Anterior cingulate cortex (tissue), 58 donors: ENCODE measurements at places on chromosomes 3 and 15.
A peak's percentile ranks its signal among the peaks of the same experiment; 100 is the strongest.

DNA sequence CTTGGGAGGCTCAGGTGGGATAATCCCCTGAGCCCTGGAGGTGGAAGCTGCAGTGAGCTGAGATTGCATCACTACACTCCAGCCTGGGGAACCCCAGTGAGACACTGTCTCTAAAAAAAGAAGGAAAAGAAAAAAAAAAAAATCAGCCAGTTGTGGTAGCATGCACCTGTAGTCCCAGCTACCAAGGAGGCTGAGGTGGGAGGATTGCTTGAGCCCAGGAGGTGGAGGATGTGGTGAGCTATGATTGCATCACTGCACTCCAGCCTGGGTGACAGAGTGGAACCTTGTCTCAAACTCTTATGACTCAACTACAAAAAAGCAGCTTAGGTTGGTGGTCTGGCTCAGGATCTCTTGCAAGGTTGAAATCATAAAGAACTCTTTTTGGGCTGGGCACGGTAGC is 19.3 kb upstream of the GPX1 start:
- DNase-seq, result no peak

GRCh38 chr3:71513515-71513914 is 70.0 kb downstream of the FOXP1 start:
- no peak for DNase-seq

DNA sequence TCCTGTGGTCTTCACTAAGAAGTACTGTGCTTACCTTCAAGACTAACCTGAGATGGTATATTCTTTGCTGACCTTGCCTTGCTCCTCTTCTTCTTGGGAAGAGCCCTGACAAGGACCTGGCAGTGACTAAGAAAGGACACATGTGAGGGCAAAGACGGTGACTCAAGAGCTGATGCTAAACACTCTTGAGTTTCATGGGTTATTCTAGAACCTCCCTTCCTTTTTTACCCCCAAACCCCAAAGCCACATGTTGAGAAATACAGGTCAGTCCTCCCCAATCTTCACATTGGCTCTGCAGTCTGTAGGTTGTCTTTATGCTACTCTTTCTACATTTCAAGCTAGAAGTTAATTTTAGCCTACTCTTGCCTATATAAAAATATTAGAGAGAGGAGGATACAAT is 200.6 kb downstream of the SEMA6D start:
- DNase-seq, result no peak

DNA sequence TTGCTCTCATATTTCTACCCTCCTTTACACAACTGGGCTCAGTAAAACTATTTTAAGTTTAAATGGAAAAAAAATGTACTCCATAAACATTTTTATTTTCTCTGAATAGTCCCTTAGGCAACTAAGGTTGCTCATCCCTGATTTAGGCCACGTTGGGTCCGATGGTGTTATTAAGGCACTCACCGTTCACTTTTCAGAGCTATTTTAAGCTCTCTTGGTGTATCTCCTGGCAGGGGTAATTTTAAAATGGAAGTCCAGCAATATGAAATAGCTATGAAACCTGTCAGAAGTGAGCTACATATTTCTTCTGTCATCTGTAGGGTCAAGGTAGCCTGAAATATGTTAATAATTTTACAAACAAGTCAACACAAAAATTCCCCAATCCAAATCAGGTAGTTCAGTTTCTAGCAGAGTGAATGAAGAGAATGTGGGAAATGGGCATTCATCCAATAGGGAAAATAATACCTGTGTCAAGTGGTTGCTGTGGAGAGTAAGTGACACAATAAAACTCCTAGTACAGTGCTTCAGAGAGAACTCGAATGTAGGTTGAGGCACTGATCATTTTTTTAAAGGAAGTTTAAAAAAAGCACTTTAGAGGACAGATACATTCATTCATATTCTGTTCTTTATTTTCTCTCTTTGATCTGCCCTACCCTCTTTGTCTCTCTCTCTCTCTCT is 209.3 kb upstream of the FEZF2 start:
- DNase-seq, result no peak

- no peak for DNase-seq
Observed at GRCh38 chr3:147875498-147875897, 466.3 kb downstream of the ZIC1 start.

- no peak for DNase-seq
Observed at GRCh38 chr3:113304102-113304501, 92.7 kb downstream of the BOC start.

DNA sequence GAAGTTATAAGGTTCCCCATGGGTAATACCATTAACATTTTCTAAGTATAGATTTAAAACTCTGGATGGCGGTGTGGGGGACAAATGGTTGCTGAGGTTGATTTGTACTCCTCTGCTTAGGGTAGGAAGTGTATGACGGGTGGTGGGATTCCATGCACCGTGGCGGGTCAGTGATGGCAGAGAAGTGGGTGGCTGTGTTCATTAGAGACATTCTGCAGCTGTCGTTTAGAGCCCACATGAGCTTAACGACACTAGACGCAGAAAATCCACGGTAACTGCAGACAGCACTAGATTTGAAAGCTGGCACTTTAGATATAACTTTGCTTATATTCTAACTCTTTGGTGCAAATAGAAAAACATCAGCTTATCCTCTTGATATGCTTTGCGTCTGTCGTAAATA is 37.5 kb downstream of the SGO1 start:
- no peak for DNase-seq

GRCh38 chr3:72938471-72939265 is 50.8 kb downstream of the GXYLT2 start:
- DNase-seq, result no peak

- DNase-seq, result no peak
Observed at GRCh38 chr3:72380711-72381493, 467.3 kb downstream of the SHQ1 start.

DNA sequence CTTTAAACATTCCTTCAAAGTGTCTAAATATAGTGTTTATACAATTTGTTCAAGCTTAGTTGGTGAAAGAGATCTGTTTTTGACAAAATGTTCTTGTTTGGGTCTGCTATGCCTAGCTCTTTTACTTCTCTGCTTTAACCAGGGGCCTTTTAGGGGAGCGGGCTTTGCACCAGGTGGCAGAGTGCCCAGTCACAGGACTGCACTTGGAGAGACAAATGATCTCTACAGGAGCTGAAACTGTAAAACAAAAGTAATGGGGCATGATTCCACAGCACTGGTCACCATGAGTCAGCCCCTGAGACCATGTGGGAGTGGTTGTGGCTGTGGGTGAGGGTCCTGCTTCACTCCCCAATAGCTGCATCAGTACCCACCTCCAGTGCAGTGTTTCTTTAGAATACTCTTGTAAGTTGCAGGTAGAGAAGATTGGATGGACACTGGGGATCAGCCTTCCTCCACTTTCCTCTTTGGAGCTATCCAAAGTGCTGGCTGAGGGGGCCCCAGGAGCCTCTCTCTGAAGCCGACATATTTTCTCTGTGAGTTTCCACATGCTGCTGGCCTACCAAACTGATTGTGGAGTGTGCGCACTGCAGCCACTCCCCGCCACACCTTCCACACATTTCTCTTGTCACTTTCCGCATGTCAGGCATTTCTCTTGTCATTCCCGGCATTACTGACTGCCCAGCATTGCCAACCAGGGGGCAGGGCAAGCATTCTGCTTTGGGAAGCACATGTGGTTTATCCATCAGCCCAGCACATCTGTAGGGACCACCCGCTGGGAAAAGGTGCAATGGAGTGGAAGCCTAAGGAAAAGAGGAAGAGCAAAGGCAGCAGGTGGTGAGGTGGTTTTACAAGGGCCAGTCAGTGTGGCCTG is 110.0 kb downstream of the EPHB1 start:
- DNase-seq, result peak; percentile 62

DNA sequence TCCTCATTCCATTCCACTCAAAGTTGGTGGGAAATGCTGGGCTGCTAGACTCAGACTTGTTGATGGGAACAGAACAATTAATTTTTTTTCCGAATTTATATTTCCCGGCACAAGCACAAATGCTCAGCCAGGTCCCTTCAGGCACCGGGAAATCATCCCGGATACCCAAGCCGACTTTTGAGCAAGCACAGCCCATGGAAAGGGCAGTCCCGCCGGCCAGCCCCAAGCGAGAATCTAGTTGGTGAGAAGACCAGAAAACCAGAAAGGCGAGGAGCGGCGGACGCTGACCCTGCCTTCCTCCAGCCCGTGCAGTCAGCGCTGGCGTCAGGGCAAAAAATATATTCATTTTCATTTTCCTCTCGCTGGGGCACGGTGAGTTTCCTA is 763 bp upstream of the ZIC4 start:
- DNase-seq, result no peak

GRCh38 chr3:134361162-134361835 is 12.9 kb downstream of the AMOTL2 start:
- no peak for DNase-seq

DNA sequence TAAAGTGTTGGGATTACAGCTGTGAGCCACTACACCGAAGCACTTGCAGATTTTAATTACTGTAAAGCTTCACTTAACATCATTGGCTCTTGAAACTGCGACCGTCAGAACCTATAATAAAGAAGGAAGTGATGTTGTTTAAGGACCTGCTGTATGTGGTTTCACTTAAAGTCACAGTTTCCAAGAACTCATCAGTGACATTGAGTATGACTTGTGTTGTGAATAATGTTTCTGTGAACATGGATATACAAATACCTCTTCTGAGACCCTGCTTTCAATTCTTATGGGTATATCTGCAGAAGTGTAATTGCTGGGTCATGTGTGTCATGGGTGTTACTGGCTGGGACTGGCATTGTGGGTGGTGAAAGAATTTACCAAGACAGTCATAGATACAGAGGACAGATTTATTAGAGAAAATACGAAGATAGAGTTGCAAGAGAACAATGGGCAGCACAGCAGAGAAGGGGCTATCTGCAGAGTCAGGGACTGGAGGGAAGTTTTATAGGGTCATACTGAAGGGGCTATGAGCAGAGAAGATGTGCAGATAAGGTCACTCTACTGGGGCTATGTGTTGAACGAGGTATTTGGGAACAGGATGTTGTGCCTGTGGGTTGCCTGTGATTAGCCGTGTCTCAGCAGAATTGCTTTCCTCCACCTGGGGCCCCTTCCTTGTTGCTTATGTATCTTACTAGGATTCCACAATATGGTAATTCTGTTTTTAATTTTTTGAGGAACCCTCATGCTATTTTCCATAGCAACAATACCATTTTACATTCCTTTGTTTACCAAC is 4.5 kb downstream of the NDUFB5 start:
- no peak for DNase-seq

DNA sequence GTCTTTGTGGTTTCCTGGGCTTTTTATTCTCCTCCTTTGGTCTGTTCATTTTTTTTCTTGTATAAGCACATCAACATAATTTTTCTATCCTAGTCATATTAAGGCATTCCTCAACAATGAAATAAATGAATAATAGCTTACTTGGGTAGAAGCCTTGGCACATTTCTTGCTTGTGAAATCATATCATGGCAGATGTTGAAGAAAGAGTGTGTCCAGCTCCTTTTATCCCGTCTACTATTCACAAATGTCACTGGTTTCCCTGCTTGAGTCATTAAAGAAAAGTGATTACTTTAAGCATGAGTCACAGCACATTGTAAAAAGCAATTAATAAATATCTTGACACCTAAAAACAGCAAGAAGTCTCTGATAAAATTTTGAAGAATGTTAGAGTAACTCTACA is 42.1 kb downstream of the MINAR1 start:
- DNase-seq, result no peak

GRCh38 chr3:105118905-105119304 is 247.8 kb upstream of the ALCAM start:
- DNase-seq, result no peak

DNA sequence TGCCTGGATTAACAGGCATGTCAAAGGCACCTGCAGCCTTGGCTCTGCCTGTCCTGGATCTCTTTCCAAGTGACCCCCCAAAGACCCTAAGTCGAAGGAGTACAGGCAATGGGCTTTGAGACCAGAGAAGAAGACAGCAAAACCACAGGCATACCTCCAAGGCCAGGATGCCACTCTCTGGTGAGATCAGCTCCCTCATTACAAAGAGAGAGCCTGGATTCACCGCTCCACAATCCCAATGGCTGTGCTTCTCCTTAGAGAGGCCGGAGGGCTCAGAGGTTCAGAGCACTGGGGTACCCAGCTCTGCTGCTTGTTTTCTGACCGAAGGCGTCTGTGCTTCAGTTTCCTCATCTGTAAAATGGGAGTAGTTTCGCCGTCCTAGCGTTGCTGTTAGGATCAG is 154.6 kb upstream of the MEF2A start:
- no peak for DNase-seq

- peak; percentile 88 for DNase-seq
Observed at GRCh38 chr3:11846281-11847266, at the start of gene TAMM41. Gene TAMM41, minus strand, starts transcription at chr3:11846885. Its CDS starts 249 bp downstream, at chr3:11846636.

DNA sequence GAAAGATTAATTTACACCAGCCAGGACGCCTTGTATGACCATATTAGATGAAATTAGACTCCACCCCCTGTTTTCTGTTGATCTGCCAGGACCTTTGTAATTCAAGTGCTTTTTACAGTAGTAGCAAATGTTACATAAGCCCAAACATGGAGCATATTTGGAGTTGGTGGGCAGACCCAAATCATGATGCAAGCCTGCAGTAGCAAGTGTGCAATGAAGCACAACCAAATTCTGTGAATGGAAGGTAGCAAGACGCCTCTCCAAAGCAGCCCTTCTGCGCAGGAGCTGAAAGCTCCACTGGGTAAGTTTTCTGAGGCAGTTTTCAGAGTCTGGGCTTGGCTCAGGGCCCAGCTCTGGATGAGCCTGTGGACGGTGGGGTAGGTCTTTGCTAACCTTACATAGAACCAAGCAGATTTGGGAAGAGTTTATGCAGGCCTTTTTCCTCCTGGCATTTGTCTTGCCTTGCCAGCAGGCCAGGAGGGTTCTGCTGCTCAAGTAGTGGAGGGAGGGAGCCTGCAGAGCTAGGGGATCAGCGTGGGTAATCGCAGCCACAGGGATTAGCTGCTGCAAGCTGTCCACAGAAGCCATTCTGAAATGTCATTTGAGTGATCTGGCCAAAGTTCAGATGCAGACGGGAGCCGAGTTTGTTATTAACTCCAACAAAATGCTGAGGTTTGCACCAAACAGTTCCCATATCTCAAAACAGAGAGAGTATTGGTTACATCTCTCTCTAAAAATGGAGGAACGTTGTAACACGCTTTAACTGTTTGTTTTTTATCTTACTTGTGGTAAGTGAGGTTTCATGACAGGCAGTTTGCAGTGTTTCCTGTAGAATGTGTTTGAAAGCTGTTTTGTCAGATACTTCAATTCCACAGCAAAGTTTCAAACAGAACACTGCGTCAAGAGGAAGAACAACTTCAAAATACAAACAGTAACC is 55.4 kb downstream of the PSMD6 start:
- DNase-seq, result no peak

GRCh38 chr15:71114887-71115566 is at the start of gene THSD4:
Gene THSD4, plus strand, starts transcription at chr15:71115471.
- no peak for DNase-seq

DNA sequence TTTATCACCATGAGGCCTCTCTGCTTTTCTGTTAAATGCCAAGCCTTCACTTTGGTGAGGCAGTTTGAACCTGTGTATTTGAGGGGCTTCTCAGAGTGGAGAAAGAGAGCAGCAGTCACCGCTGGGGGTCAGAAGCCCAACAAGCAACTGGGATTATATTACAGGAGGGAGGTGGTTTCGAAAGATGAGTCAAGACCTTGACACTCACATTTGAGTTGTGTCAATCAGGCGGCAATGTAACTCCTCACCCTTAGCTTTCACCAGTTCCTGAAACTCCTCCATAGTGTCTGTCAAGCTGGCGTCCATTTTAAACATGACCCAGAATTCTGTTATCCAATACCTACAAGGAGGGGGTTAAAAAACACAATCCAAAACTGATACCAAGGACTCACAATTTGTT is 46.5 kb downstream of the RASGRP1 start:
- no peak for DNase-seq

GRCh38 chr3:14141144-14141543 is 16.3 kb downstream of the TMEM43 start:
- DNase-seq, result no peak

- no peak for DNase-seq
Observed at GRCh38 chr15:88177451-88177850, 79.1 kb downstream of the NTRK3 start.
